ENCODE measurements at places on chromosomes 6 and 20.

DNA sequence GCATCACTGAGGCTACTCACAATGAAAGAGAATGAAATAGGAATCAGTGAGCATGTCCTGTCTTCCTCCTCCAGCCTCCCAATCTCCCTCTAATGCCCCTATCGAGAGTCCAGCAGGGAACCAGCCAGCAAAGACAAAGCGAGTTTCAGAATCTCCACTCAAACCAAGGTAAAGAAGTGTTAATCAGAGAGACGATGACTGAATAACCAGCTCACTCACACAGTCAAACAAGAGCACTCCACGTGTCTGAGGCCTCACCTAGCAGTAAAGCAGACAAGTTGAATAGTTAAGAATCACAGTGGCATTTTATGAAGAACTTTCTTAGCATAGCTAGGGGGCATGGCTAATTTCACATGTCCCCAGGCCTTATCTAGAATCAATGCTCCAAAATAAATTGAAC, 3.3 kb upstream of the TREM1 start:
- H3K27ac ChIP-seq: no peak overlapping the region
- H3K36me3 ChIP-seq: no peaks in the 10 kb centered on the region
- H3K27me3 ChIP-seq: no peaks in the 10 kb centered on the region

- H3K4me1 ChIP-seq: peaks cover 44% of the 10 kb centered on the region
- no peak for DNase-seq
- H3K27me3 ChIP-seq: no peaks in the 10 kb centered on the region
- H3K27ac ChIP-seq: no peak overlapping the region
These were observed 20.7 kb downstream of the FOXO3 start for GRCh38 chr6:108581237-108581931.

- no peak overlapping the region for H3K27ac ChIP-seq
- no peaks in the 10 kb centered on the region for H3K36me3 ChIP-seq
These were observed 22.3 kb upstream of the ANKEF1 start for GRCh38 chr20:10012464-10012863.

DNA sequence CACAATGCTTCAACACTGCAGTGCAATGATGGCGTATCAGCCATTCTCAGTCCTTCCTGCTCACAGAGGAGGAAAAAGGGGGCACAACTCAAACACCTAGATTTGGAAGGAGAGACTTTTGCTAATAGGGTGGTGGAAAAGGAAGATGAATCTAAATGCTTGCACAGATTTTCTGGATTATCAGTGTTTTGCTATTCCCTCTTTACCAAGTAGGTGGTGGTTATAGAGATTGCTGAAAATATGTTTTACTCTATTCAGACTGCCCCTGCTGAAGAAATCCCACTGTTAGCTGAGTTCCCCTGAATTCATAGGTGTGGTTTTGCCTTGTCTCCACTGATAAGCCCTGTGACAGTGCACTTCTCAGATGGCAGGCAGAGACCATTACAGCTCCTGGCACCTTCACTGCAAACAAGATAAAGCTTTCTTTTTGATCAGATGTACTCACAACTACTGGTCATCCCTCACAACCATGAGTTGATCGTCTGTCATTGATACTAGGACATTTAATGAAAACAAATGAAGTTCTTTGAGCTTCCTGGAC, 311.4 kb downstream of the KIF16B start:
- H3K4me3 ChIP-seq: no peak overlapping the region
- DNase-seq: no peak
- H3K4me1 ChIP-seq: no peaks in the 10 kb centered on the region
- no peaks in the 10 kb centered on the region for H3K27me3 ChIP-seq

DNA sequence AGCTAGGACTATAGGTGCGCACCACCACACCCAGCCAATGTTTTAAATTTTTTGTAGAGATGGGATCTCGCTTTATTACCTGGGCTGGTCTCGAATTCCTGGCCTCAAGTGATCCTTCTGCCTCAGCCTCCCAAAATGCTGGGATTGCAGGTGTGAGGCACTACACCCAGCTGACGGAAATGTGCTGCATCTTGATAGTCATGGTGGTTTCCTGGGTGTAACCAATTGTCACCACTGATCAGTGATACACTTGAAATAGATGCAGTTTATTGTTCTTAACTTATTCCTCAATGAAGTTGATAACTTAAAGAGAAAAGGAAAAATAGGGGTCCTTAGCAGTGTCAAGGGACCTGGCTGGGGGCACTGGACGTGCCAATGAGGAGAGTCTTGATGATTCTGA, 92.4 kb downstream of the PPP1R14C start:
- peaks cover 12% of the 10 kb centered on the region for H3K27me3 ChIP-seq
- no peak overlapping the region for H3K4me3 ChIP-seq
- H3K27ac ChIP-seq: no peak overlapping the region
- DNase-seq: no peak
- H3K4me1 ChIP-seq: peaks cover 26% of the 10 kb centered on the region
- H3K36me3 ChIP-seq: no peaks in the 10 kb centered on the region

DNA sequence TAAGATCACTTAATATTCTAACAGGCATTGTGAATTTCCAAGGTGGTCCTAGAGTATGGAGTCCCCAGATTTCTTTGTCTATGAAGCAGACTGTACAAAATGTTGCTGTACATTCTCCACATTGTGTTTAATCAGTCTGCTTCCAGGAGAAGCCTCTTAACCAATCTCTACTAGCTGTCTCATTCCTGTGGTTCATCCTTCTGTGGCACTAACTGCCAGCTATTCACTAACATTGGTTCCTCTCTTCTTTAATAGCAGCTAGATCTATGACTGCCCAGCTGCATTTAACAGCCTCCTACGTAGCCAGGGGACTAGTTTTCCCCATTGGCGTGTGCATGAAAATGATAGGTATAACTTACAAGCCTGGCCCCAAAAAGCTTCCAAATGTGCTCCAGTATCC, 395.4 kb downstream of the SAMD5 start:
- DNase-seq: no peak
- H3K27me3 ChIP-seq: no peaks in the 10 kb centered on the region
- H3K4me1 ChIP-seq: no peaks in the 10 kb centered on the region
- no peaks in the 10 kb centered on the region for H3K36me3 ChIP-seq
- H3K4me3 ChIP-seq: no peak overlapping the region

DNA sequence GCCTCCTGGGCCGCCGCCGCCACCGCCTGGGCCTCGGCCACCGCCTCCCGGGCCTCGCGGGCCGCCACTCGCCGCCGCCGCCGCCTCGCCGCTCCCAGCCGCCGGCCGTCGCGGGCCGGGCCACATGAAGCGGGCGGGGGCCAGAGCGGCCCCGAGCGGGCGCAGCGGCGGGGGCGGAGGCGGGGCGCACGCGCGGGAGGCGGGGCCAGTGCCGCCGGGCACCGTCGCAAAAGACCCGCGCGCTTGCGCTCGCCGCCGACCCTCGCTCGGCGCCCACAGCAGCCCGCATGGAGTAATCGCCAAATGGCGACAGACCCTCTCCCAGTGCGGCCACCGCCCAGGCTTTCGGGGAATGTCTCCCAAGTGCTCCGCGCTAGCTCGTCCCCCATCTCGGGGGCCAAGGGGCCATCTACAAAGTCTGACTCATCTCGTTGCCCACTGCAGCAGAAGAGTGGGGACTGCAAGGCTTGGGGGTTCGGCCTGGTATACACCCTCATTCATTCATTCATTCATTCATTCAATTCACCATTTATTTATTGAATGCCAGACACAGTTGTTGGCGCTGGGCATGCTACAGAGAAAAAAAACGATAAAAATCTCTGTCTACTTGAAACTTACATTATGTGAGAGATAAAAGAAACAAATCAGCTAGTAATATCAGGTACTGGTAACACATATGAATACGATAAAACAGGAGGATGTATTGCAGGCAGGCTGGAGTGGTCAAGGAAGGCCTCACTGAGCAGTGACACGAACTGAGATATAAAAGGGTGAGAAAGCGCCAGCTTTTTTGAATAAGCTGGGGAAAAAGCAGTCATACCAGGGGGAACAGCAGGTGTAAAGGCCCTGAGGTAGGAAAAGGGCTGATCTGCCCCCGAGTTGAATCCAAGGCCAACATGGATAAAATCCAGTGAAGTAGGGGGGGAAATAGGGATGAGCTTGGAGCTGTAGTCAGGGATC, at the start of gene B4GALT5:
Gene B4GALT5, minus strand, starts transcription at position 126 of the 960 bp plus-strand sequence. CDS start 188 bp downstream, outside the sequence.
- H3K27me3 ChIP-seq: no peaks in the 10 kb centered on the region
- H3K36me3 ChIP-seq: peaks cover 9% of the 10 kb centered on the region
- H3K4me3 ChIP-seq: peak within 1 kb of the TSS; percentile 88
- DNase-seq: peak; percentile 78
- H3K27ac ChIP-seq: peak within 1 kb of the TSS; percentile 91

GRCh38 chr20:37885593-37886503, 17.1 kb upstream of the VSTM2L start:
- no peak for DNase-seq
- no peaks in the 10 kb centered on the region for H3K36me3 ChIP-seq
- no peak overlapping the region for H3K27ac ChIP-seq
- no peaks in the 10 kb centered on the region for H3K4me1 ChIP-seq

All from activated naive CD8-positive, alpha-beta T cell treated with anti-CD3 and anti-CD28 coated beads, Interleukin-2, amount 50 U/mL, for 24 hours (primary cell).